ENCODE measurements at places on chromosomes 1 and 21.

DNA sequence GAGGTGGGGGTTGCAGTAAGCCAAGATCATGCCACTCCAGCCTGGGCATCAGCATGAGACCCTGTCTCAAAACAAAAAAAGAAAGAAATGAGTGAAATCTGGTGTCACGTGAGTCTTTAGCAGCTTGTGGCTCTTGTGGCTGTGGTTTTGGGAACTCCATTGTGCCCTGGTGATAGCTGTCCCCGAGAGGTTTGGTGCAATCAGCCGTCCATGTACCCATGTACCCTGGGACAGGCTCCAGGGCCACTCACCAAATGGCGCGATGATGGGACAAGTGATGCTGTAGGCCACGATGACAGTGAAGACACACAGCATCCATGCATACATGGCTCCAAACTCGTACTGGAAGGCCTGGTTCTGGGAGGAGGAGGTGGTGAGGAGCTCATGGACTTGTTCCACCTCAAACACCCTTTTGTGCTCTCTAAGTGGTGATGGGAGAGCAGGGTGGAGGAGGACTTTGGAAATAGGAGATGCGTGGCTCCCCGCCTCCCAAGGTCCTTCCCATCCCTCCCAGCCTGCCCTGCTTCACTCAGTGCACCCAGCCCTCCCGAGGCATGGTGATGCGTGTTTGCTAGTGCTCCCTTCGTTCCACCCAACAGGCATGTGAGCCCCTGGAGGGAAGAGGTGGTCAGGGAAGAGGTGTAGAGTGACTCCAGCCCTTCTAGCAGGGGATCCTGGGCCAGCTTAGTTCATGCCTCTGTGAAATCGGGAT is 29.6 kb downstream of the TMEM63A start:
- H3K36me3 ChIP-seq = peaks cover 19% of the 10 kb centered on the region
- H3K27me3 ChIP-seq = no peaks in the 10 kb centered on the region
- no peak overlapping the region for H3K4me3 ChIP-seq
- H3K4me1 ChIP-seq = peaks cover 5% of the 10 kb centered on the region

- H3K36me3 ChIP-seq = no peaks in the 10 kb centered on the region
- H3K4me3 ChIP-seq = no peak overlapping the region
- no peak for DNase-seq
- no peaks in the 10 kb centered on the region for H3K27me3 ChIP-seq
- H3K4me1 ChIP-seq = no peaks in the 10 kb centered on the region
- H3K27ac ChIP-seq = no peak overlapping the region
Measured at GRCh38 chr1:67162954-67163353, 3.3 kb upstream of the IL23R start.

GRCh38 chr1:101293461-101294051 is 56.7 kb downstream of the S1PR1 start:
- no peaks in the 10 kb centered on the region for H3K27me3 ChIP-seq
- H3K4me1 ChIP-seq = peaks cover 11% of the 10 kb centered on the region
- H3K27ac ChIP-seq = no peak overlapping the region

GRCh38 chr1:215377746-215378145 is 189.4 kb upstream of the KCTD3 start:
- no peak overlapping the region for H3K4me3 ChIP-seq
- no peak for DNase-seq
- H3K4me1 ChIP-seq = no peaks in the 10 kb centered on the region
- no peaks in the 10 kb centered on the region for H3K27me3 ChIP-seq
- H3K27ac ChIP-seq = no peak overlapping the region

- H3K27ac ChIP-seq = no peak overlapping the region
- no peaks in the 10 kb centered on the region for H3K36me3 ChIP-seq
- no peak overlapping the region for H3K4me3 ChIP-seq
- peaks cover 8% of the 10 kb centered on the region for H3K4me1 ChIP-seq
Measured at GRCh38 chr1:42738678-42739226, 1.3 kb downstream of the CLDN19 start.

All from esophagus squamous epithelium (tissue), 5 donors.